ENCODE measurements at places on chromosomes 2 and 18. TPM values are rescaled to one million over a fixed set of nuclear protein-coding genes. Genes with fewer than 3 reads are reported as not detected.

DNA sequence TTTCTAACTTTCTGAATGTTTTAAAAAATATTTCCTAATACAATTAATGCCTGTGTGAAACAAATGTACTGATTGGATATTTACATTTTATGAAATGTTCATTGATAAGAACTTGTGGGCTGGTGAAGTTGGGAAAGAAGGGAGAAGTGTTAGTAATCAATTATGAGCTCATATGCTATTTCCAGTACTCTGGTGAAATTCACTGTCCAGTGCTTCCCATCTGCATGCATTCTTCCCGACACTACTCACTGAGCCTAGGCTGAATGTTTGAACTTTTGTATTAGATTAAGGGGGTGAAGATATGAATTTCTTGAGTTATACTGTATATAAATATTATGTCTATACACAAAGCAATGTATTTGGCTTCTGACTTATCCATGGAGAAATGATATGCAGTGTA lies 36.0 kb downstream of the SKA1 start:
- no peak for DNase-seq

- no peak for DNase-seq
Observed at GRCh38 chr2:21043744-21044532, at the start of gene APOB. APOB (minus strand) TSS chr2:21044073; CDS start chr2:21043945, 128 bp downstream.

CFAP65 gene
- total RNA-seq: not detected

SPDYA gene
- 0.13 TPM for total RNA-seq

GRCh38 chr2:203399031-203399430 lies 70.8 kb downstream of the ABI2 start:
- DNase-seq: no peak

- DNase-seq: no peak
Observed at GRCh38 chr18:51137026-51137729, 60.3 kb downstream of the MEX3C start.

GRCh38 chr2:98040331-98040939 lies 44.7 kb upstream of the TMEM131 start:
- no peak for DNase-seq

HPCAL1 gene
- 34.3 TPM for total RNA-seq

- DNase-seq: peak; percentile 100
Observed at GRCh38 chr2:42951263-42951938, 159.0 kb upstream of the HAAO start.

INHA gene
- total RNA-seq: not detected

- no peak for DNase-seq
Observed at GRCh38 chr2:159093497-159093896, 125.1 kb downstream of the TANC1 start.

DNA sequence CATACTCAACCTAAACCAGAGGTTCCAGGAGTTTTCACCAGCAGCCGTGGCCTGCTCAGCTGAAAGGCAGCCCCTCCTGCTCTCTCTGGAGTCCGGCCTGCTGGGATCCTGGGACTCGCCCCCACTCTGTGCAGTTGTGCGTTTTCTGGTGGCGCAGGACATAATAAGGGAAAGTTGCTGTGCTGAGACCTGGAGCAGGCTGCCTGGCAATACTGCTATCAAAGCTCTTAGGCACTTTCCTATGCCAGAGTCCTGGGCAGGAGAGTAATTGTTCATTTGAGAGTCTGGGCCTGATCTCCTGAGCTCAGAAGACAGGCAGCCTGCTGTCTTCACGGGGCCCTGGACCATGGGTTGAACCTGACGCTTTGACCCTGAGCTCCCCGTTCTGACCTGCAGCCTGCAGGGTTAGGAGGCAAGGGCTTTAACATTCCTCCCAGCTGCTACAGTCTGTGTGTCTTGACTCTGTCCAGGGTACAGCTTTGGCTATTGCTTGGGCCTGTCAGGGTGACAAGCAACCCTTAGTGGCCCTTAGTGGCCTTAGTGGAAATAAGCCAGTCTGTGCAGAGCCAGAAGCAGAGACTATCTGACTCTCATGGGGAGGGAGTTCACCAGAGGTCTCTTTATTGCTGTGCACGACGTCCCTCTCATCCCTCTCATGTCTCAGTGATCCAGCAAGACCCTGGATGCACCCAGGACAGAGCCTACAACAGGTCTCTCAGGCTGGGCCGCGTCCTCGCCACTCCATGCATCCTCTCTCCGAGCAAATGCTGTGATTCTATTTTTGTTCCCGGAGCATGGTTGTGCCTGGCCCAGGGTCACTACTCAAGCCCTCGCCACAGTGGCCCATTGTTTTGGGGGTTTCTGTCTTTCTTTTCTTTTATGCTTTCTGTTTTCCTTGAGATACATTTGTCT lies 60.6 kb downstream of the ACKR3 start:
- no peak for DNase-seq

GRCh38 chr2:33238111-33238510 lies 238.3 kb upstream of the RASGRP3 start:
- no peak for DNase-seq

DNA sequence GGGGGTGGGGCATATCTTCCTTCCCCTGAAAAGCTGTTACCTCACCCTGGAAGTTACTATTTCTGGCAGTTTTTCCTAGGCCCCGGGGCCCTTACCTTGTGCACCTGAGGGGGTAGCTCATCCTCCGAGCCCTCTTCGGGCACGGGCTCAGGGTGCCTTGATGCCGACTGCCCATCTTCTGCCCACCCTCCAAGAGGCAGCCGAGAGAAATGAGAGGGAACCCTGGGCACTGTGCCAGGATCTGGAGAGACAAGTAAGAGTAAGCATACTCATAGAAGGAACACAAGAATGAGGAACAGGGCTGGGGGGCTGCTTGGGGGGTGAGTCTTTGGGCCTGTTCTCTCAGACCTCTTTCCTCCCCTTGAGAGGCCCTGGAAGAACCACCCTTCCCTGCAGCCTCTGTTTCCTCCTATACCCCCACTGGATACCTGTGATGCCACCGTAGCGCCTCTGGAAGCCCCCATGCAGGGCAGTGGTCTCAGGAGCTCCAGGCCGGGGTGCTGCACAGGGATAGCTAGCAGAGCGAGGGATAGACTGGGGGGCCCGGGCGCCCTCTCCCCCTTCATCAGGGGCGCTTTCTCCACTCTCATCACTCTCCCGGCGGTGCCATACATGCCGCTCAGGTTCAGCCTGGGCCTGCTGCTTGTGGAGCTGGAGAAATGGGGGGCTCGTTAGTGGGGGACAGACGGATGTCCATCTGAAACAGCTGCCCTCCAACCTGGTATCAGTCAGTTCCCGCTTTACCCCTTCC lies 2.1 kb upstream of the ABCB6 start:
- no peak for DNase-seq

TMEM247 gene
- total RNA-seq: not detected

GRCh38 chr18:837922-838321 lies 25.9 kb upstream of the YES1 start:
- no peak for DNase-seq

- no peak for DNase-seq
Observed at GRCh38 chr2:197198890-197199289, 111.7 kb downstream of the ANKRD44 start.

XIRP2 gene
- total RNA-seq: not detected

- DNase-seq: no peak
Observed at GRCh38 chr2:129619471-129619870, 360.0 kb upstream of the RAB6C start.

GRCh38 chr2:14881651-14882327 lies 249.3 kb downstream of the LRATD1 start:
- DNase-seq: no peak

PTPRN gene
- total RNA-seq: not detected

- peak; percentile 26 for DNase-seq
Observed at GRCh38 chr2:86807468-86808275, 17.0 kb upstream of the CD8A start.

All from dermis microvascular lymphatic vessel endothelial cell (primary cell).